NCI-H2227 treated with DMSO at 0.1 percent for 48 hours (cell line): ENCODE measurements at places on chromosomes 7 and 10.

- DNase-seq = peak; percentile 23
Measured at GRCh38 chr10:58817201-58817846, 304.7 kb downstream of the BICC1 start.

GRCh38 chr10:109343293-109343692 is 580.0 kb downstream of the XPNPEP1 start:
- no peak for DNase-seq

- no peak for DNase-seq
Measured at GRCh38 chr7:48225101-48225500, 53.8 kb downstream of the ABCA13 start.

- no peak for DNase-seq
Measured at GRCh38 chr7:104921596-104921995, 92.4 kb upstream of the KMT2E start.

GRCh38 chr7:80771523-80771922 is 133.1 kb downstream of the CD36 start:
- DNase-seq = no peak

- no peak for DNase-seq
Measured at GRCh38 chr7:70317356-70317755, 719.1 kb downstream of the AUTS2 start.

DNA sequence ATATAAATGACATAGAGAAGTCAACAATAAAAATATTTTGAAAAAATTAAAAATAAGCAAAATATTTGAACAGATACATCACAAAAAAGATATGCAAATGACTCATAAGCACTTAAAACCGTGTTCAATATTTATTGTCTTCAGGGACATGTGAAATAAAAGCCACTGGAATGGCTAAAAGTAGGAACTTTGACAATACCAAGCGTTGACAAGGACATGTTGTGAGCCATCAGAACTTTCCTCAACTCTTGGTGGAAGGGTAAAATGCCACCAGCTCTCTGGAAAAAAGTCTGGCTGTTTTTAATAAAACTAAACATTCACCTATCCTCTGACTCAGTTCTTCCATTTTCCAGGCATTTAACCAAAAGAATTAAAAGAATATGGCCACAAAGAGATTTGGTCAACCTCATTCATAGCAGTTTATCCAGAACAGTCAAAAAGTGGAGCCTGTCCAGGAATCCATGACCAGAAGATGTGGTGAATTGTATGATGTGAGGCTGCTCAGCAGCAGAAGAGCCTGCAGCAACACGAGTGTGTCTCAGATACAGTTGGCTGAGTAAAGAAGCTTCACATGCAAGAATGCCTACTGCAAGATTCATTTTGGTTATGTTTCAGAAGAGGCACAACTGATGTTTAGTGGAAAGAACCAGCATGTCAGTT is 7.1 kb upstream of the KLF6 start:
- no peak for DNase-seq

DNA sequence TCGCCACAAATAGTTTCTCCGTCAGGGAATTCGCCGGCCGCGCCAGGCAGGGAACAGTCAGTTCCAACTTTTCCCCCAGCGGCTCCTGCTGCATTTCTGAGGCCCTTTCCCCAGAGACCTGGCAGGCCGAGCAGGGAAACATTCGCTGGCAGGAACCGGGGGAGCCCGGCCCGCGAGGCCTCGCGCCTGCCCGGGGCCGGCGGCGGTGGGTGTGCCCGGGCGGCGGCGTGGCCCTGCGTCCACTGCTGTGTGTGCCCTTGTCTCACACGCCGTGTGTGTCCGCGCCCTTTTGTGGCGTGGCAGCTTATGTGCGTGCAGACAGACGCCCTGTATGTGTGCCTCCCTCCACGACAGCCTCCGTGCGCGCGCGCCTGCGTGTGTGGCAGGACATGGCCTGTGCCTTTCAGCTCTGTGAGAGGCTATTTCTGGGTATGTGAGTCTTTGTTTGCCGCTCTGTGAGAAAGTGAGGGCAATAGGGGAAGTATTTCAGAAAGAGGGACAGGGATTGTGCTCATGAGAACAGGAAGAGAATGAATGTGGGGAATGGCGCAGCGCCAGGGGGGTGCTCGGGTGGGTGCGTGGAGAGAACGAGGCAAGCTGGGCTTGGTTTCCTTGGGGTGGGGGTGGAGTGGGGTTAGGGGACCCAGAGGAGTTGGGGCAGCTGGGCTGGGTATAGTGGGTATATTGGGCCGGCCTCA is 689 bp upstream of the SMARCD3 start:
- DNase-seq = peak; percentile 31

DNA sequence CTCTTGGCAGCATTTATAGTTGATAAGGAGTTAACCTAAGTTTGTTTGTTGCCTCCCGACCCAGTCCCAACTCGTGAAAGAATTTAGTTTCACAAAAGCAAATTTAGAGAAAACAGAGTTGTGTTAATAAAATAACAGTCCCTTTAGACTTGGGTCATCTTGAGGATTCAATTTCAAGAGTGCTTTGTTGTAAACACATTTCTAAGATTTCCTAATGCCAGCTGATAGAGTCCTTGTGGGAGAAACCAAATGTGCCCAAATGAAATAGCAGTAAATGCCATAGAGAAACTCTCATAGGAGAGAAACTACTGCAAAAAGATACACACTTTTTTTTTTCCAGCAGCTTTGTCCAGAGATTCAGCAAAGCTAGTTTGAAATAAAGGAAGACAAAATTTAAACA is 211.3 kb upstream of the BMPER start:
- DNase-seq = no peak

GRCh38 chr10:19993714-19994315 is 177.6 kb downstream of the PLXDC2 start:
- no peak for DNase-seq

GRCh38 chr10:78748235-78748533 is 320.6 kb upstream of the ZMIZ1 start:
- no peak for DNase-seq

DNA sequence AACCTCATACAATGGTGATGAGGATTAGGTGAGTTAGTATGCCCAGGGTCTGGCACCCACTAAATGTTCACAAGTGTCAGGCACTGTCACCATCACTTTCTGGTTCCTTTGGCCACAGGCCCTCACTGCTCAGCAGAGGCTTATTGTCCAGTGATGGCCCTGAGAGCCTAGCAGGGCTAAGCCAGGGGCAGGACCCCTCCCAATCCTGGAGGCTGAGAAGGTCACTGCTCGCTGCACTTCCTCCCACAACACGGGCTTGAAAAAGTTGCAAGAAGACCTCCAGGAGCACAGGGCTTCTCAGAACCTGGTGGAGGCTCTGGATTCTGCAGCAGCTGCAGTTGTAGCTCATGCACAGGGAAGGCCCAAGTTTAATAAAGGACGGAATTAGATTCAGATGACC is 48.1 kb downstream of the DRGX start:
- DNase-seq = no peak

- DNase-seq = no peak
Measured at GRCh38 chr7:134302120-134302519, 14.6 kb downstream of the SLC35B4 start.

DNA sequence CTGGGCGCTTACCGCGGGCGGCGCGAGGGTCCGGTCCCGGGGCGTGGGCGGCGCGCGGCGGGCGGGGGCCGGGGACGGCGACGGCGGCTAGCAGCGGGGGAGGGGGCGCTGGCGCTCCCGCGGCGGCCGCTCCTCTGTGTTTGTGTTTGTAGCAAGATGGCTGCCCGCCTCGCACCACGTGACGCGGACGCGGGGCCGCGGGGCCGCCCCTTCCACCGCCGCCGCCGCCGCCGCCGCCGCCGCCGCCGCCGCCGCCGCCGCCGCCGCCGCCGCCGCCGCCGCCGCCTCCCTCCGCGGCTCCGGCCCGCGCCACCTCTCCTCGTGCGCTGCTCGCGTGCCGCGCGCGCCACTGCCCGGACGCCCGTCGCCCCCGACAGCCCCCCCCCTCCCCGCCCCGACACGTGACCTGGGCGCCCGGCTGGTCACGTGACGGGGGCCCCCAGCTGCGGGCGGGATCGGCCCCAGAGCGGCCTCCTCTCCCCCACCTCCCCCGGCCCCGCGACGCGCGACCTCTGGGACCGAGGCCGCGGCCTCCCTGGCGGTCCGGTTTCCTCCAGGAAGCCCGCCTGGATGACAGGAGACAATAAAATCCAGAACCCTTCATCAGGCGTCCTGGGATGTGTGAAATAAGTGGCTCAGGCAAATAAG is at the start of gene GIGYF1:
Gene GIGYF1, minus strand, starts transcription at position 153 of the 648 bp plus-strand sequence. CDS start 6,012 bp downstream, outside the sequence.
- DNase-seq = peak; percentile 83

- DNase-seq = peak; percentile 64
Measured at GRCh38 chr10:80453842-80454512, at the start of gene TSPAN14. Gene TSPAN14, plus strand, starts transcription at chr10:80454310. Its CDS starts 34,924 bp downstream, at chr10:80489234.

DNA sequence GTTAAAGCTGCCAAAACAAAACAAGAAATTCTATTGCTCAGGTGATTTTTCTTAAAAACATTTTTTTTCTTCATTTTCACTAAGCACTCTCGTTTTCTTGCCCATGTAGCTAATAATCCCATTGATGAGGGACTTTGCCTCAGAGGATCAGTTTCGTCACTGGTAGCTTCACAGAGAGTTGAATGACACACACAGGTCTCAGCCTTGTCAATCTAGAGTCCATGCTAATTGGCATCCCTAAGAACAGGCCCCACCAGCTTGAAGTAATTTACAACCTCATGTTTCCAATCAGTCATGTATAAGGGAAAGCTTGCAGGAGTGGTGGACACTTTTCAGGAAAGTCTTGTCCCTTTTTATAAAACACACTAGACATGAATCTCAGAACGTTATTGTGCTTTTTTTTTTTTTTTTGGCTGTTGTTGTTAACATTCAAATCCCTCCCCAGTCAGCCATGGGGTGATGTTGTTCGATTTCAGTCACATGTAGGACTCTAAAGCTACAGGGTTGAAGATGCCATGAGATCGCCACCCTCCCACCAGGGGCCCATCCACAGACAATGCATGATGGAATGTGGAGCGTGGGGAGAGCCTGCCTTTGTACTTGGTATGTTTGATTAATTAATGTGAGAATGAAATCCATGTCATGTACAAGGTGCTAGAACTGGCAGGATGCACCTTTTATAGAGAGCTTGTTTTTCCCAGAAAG is 232.4 kb upstream of the FZD8 start:
- no peak for DNase-seq

GRCh38 chr10:51896849-51897248 is 197.5 kb upstream of the CSTF2T start:
- DNase-seq = no peak

GRCh38 chr7:107827501-107827900 is 24.5 kb upstream of the SLC26A3 start:
- no peak for DNase-seq

GRCh38 chr10:102376901-102377300 is 18.6 kb upstream of the NFKB2 start:
- DNase-seq = no peak

GRCh38 chr10:60480865-60481563 is 91.3 kb upstream of the ANK3 start:
- no peak for DNase-seq

- no peak for DNase-seq
Measured at GRCh38 chr7:94567396-94567795, 57.8 kb downstream of the CASD1 start.

DNA sequence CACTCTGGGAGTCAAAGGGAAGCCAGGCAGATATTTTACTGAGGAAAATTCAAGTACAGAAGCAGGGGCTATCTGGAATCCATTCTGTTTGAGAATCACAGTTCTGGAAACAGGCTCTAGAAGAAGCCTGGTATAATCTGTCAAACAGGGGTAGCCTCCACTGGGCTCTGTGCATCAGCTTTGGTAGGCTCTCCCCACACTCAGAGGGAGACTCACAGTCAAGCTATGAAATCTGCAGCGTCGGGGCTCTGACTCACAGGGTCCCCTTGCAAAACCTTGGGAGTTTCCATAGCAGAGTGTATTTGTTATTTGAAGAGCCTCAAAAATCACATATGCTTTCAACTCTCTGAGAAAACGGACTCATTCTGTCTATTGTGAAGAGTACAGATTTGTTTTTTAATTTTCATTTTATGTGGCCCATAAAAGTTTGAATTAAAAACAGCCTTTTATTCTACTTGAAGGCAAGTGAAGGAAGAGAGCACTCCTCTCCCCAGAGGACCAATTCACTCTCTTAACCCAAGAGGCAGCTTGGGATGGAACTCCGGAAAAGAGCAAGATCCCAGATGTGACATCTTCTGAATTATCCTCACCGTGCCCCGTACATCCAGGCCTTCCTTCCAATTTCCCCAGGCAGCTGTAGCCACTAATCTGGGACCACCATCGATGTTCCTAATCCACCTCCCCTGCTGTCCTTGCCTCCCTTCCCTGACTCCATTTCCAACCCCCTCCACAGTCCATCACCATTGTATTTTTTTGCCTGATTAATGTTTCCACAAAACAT is 590.9 kb upstream of the MGMT start:
- DNase-seq = no peak

GRCh38 chr7:9307131-9307530 is 873.7 kb downstream of the NXPH1 start:
- DNase-seq = no peak

GRCh38 chr10:132524443-132525285 is 12.9 kb upstream of the INPP5A start:
- DNase-seq = no peak

DNA sequence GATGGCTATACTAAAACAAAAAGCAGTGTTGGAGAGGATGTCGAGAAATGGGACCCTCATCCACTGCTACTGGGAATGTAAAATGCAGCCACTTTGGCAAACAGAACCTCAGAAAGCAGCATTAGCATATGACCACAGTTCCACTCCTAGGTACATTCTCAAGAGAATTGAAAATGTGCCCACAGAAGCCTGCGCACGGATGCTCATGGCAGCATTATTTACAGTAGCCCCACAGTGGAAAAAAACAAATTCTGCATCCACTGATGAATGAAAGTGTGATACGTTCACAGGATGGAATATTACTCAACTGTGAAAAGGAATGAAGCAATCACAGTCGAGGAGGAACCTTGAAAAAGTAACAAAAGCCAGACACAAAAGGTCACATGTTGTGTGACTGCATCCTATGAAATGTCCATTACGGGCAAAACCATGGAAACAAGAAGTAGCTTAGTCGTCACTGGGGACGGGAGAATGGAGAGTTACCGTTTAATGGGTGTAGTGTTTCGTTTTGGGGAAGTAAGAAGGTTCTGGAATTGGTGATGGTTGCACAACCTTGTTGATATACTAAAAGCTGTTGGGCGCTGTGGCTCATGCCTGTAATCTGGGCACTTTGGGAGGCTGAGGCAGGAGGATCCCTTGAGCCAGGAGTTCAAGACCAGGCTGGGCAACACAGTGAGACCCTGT is 2.5 kb upstream of the UPK3B start:
- no peak for DNase-seq

- DNase-seq = no peak
Measured at GRCh38 chr10:54402576-54402975, 398.5 kb downstream of the PCDH15 start.

DNA sequence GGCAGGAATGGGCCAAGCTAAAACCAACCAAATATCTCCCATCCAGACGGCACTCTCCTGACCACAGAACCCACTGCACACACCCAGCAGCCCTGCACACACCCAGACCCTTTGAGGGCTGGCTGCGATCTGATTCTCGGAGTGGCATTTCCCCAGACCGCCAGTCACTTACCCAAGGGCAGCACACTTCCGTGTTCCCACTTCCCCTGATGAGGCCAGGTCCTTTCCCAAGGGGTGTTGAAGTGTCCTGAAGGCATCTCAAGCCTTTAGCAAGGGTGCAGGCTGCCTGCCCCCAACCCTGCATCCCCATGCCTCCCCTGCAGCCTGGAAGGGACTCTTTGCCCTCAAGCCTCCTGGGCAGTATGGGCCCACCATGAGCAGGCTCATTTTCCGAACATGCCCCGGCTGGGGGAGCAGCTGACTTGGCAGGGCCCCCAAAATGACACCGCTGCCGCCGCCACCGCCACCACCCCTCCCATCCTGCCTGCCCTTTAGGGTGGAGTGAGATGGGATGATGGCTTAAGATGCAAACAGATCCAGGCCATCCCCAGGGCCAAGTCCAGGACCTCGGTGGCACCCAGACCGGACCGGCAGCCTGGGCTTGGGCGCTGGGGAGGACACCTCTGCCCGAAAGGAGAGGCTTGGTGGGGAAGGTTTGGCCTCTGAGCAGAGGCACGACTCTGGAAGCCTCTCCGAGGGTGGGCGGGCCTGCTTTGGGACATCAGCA is 159.8 kb downstream of the NRF1 start:
- DNase-seq = no peak
